Caki2 (cell line): ENCODE measurements at places on chromosomes 4 and X. TPM values are rescaled to one million over a fixed set of nuclear protein-coding genes. Genes with fewer than 3 reads are reported as not detected.

DNA sequence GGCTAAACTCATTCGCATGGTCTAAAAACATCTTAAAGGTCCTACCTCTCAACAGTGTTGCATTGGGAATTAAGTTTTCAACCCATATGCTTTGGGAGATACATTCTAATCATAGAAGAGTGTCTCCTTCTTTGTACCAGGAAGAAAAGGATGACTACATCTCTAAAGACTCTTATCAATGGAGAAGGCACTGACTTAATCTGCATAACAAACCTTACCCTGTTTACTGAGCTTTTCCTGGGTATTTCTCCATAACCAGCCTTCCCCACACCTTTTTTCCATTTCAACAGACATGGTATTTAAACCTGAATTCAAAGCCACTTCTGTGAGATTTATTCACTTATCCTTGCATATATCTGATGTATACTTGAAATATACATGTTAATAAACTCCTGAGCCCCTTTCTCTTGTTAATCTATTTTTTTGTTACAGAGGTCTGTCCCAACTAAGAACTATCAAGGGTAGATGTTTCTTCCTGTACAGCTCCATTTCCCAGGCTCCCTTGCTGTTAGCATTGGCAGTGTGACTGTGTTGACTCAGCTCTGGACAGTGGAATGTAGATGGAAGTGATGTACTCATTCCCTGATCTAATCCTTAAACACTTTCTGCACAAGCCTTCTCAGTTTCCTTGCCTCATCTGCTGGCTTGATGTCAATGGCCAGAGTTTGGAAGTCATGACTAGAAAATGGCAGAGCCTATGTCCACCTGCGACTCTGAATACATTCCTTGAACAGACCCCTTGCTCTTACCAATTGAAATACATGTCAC, 148.9 kb upstream of the CPEB2 start:
- DNase-seq = no peak

Gene ARL9
- total RNA-seq = not detected in 2 replicates

- no peak for DNase-seq
Measured at GRCh38 chrX:129494887-129495286, 28.4 kb downstream of the SMARCA1 start.

DNA sequence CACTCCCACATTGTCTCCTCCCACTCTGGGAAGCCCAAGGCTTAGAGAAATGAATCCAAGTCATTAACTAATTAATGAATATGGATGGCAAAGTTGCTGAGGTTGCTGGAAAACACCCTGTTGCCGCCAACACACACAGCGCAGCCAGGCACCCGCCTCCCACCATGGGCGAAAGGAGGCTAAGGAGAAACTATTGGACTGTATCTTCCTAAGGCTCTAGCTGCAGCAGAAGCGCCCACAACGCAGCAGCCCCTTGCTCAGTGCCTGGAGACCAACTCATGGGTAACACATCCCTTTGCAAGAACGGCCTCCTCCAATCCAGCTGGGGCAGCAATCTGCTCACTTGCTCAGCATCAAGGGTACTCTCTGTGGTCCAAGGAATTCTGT, 34.2 kb downstream of the TSC22D3 start:
- no peak for DNase-seq

- DNase-seq = peak; percentile 7
Measured at GRCh38 chr4:25792200-25792791, 70.5 kb downstream of the SEL1L3 start.

- no peak for DNase-seq
Measured at GRCh38 chr4:83171436-83172039, 57.0 kb upstream of the PLAC8 start.

DNA sequence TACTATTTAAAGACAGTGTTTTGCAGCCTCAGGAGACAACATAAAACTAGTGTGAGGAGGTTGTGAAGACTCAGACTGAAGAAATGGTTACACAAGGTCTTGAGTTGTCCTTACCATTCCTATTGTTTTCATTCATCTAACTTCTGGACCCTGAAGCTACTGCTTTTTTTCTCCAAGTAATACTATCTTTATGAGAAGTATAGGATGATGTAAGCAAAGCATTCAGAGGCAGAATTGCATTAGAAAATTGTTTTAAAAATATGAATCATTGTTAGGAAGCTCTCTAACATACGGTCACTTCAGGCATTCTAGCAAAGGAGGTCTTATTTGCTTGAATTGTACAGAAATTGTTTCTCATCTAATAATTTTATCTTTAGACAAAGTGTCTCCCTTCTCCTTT, 357.8 kb downstream of the TLL1 start:
- no peak for DNase-seq
